ENCODE measurements at places on chromosomes 13 and 19.

DNA sequence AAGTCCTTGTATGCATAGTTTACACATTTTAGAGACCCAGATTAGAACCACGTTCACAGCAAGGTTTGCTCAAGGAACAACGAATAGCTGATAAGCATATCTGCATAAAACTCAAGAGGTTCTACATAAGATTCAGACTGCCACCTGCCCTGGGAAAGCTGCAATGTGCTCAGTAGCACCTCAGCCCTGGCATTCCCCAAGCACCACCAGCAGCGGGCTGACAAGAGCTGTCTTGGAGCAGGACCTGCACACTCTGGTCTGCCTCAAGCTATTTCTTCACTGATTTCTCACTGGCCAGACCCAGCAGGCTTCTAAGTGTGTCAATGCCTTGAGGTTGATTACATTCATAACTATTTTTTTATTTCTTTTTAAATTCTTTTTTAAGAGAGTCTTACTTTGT is 65.8 kb upstream of the UQCRFS1 start:
- no peak for DNase-seq

DNA sequence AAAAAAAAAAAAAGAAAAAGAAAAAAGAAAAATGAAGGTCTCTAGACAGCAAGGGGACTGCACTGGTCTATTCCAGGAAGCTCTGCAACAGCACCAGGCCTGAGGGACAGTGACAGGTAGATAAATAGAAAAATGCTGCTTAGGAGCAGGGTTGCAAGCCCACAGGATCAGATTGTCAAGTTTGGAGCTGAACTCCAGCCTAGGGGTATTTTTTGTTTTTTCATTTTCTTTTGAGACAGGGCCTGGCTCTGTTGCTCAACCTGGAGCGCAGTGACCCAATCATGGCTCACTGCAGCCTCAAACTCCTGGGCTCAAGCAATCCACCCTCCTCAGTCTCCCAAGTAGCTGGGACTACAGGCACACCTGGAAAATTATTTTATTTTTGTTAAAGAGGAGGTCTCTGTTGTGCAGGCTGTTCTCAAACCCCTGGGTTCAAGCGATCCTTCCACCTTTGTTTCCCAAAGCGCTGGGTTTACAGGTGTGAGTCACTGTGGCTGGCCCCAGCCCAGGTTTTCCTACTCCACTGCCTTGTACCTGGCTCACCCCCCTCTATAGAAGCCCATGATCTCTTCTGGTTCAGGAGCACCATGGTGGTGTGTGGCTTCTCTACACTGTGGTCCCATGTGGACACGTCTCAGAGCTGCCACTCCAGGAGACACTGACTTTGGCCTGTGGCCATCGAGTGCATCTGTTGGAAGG is 23.9 kb downstream of the POP4 start:
- no peak for DNase-seq

- no peak for DNase-seq
These were observed 391.3 kb downstream of the EFNB2 start for GRCh38 chr13:106143930-106144709.

DNA sequence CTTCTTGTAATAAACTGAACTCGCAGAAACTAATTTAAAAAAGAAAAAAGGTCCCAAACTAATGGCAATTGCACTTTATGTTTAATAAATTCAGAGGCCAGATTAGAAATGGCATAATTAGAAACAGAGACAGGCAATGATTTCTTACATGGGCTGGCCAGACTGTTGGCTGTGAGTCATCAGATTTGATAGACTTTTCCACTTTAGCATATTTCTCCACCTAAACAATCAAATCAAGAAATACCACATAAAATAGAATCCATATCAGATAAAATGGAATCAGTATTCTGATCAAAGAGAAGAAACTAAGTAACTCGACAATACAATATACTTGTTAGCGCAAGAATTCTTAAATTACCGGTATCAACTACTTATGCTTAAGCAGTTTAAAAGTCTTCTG is 29.0 kb downstream of the EXOSC8 start:
- no peak for DNase-seq

- no peak for DNase-seq
These were observed 18.0 kb downstream of the SLC5A5 start for GRCh38 chr19:17889609-17890214.

DNA sequence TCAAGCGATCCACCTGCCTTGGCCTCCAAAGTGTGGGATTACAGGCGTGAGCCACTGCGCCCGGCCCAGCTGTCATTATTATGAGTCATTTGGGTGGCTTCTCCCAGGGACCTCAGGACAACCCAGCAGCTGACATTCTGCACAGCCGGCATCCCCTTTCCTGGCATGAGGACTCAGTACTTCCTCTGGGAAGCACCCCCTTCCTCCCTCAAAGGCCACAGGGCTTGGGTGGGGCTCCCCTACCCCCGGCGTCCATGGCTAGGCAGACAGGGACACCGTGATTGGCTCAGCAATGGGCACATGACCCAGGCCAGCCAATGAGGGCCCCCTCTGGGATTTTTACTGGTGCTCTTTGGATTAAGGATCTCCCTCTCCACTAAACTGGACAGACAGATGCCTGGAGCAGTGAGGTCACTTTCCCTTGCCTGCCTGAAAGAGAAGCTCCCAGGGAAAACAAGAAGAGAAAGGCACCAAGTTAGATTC is 6.0 kb downstream of the KANK2 start:
- no peak for DNase-seq

DNA sequence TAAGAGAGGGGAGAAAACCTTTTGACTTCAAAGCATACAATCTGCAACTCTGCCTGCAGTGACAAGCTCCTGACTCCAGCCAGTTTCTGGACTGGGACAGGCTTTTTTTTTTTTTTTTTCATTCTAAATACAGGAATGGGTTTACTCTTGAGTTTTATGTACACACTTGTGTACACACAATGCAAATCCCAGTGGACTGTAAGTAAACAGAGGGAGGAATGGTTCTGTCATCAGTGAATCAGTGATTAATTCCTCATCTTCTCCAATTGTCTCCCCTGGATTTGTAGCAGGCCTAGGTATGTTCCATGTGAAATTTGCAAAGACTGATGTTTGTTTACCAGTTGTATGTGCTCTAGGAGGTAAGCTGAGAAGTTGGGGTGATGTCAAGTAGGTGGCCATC is 184.8 kb downstream of the SHISA2 start:
- no peak for DNase-seq

DNA sequence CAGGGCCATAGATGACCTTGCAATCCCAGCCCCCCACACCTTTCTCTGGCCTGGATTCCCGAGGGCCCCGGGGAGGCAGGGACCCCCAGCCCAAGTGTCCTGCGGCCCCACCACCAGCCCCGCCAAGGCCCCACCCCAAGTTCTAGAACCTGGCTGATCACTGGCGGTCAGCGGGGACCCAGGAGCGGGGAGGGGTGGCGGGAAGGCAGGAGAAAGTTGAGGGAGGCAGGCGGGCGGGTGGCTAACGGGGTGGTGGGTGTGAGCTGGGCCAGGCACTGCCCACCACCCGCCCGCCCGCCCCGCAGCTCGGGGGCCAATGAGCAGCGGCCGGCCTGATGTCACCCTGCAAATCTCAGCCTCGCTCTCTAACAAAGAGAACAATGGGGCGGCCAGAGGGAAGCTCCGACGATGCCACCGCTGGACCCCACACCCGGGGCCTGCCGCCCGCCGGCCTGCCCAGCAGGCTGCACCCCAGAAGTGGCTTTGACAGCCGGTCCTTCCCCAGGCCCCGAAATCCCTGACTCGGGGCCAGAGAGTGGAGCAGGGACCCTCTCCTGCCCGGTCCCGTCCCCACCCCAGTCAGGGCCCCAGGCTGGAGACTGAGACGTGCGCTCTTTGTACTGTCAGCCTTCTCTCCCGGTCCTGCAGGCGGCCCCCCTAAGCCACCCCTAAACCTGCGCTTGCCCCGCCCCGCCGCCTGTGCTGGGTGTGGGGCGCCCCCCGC is 1.6 kb downstream of the MEX3D start:
- DNase-seq = peak; percentile 86

GRCh38 chr19:51220996-51221395 is 3.9 kb upstream of the CD33 start:
- DNase-seq = no peak

DNA sequence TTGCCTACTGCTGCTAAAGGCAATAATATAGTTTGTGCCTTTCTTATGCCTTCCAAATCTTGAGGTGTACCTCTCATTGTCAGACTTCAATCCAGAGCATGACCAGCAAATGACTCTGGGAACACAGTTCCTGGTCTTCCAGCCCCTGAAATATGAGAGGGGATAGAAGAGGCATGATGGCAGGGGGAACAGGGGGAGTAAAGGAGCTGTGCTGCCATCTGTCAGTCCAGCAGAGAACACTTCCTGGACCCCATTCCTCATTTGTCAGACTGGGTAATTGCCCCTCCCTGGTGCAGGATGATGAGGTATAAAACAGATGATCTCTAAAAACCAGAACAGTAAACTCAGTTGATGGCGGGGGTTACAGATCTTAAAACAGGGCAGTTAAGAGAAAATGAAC is 618.7 kb downstream of the DIAPH3 start:
- DNase-seq = no peak

DNA sequence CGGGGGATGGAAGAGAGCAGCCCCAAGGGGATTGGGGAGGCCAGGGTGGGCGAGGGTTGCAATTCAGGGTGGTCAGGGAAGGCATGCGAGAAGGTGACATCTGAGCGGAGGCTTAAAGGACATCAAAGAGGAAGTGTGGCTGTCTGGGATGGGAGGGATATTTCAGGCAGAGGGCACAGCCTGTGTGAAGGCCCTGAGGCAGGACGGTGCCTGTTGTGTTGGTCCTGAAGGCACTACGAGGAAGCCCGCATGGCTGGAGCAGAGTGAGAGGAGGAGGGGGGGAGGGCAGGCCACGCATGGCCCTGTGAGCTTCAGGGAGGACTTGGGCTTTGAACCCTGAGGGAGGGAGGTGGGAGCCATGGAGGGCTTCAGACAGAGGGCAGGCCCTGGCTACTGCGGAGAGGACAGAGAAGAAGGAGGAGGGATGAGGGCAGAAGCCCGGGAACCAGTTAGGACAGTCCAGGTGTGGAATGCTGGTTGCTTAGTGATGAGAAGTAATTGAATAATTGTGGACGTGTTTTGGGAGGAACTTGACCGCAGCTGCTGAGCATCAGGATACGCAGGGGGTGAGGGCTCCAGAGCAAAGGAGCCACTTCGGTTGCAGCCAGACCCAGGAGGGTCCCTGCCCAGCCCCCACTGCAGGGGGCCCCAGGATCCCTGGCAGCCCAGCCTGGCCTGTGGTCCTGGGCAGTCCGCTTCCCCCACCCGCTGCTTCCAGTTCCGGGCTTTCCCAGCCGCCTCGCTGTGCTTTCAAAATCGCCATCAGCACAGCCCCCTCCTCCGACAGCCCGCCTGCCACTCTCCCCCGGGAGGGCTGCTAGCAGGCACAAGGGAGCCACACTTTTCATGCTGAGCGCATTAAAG is 6.2 kb downstream of the TLE6 start:
- peak; percentile 40 for DNase-seq

- no peak for DNase-seq
These were observed 20.4 kb downstream of the DGKH start for GRCh38 chr13:42068886-42069285.

DNA sequence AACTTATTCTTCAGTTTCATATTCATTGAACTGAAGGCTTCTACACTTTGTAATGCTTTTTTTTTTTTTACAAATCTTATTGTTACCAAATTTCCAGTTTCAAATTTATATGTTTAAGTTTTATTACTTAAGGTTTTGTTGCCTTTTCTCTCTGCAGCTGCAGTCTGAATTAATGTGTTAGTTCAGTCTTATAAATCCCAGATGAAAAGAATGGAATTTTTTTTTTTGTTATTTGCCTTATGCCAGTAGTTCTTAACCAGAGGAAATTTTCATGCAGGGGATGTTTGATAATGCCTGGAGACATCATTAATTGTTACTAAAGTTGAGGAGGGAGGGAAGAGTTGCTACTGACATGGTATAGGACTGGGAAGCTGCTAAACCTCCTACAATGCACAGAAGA is 367.9 kb upstream of the SPRY2 start:
- DNase-seq = no peak

DNA sequence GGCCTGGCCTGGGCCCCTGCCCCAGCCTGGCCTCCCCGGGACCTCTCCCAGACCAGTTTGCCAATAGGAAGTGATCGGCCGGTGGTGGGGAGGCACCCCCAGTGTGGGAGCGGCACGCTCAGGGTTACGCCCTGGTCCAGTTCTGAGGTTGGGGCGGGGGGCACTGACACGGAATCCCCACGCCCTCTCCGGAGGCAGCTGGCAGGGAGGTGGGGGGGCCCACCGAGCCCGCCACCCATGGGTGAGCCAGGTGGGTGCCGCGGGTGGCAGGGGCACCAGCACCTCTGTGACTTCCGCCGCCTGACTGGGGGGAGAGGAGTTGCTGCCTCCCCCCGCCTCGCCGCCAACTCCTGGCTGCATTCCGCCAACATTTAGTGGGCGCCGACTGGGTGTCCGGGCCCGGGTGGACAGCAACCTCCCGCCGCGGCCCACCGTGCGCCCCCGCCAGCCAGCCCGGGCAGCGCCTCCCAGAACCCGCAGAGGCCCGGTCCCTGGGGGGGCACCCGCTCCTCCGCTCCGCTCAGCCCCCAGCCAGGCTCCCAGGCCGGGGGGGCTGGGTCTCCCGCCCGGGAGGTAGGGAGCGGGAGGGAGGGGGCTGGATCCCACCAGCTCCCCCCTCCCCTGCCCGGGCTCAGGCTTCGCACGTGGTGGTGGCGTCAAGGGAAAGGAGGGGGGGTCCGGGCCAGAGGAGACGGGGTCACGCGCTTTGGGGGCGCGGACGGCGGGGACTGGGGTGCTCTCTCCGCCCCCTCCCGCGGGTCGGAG is 2.0 kb downstream of the ZBTB7A start:
- DNase-seq = peak; percentile 67

DNA sequence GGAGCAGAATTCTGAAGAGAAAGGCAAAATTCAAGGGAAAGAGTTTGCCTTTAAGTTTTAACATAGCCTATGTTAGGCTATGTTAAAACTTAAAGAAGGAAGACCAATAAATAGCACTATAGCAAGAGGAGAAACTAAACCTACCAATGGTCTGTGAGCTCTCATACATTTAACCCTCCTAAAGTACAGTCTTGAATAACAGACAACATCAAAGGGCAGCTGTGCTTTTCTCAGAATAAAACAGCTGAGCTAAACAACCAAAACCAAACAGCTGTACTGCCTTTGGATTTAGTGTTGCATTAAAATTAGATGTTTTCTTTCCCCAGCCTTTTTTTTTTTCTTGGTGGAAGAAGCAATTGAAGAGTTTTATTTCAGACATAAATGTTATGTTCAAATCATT is 34.0 kb downstream of the KLF5 start:
- no peak for DNase-seq

DNA sequence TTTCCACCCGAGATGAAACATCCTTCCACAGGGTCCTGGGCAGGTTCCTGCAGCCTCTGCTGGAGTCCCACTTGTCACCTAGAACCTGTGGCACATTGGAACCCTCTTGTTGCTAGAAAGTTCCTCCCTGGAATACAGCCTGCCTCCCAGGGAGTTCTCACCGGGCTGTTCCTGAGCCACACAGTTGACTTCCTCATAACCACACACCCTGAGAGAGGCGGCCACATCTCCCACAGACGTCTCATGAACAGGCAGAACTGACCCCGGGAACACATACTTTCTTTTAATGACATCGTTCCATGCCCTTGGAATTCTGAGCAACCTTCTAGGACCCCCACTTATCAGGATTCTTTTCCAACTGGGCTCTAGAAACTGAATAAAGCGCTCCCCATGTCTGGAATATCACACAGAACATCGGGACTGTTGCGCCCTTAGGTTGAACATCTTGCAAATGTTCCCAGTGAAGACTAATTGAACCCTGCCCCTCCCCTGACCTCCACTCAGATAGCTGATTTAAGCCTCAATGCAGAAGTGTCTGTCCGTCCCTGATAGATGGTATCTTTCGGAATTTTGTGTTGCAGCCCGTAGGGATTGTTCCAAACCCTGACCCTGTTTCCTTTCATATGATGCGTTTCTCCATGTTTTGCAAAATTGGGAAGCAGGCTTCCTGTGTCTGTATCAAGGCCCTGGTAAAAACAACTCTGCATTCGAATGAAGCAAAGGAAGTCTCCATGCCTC is 91.1 kb downstream of the RAB20 start:
- no peak for DNase-seq

Measured in midbrain (tissue), 1 donor.